ENCODE measurements at places on chromosomes 11 and 22.

DNA sequence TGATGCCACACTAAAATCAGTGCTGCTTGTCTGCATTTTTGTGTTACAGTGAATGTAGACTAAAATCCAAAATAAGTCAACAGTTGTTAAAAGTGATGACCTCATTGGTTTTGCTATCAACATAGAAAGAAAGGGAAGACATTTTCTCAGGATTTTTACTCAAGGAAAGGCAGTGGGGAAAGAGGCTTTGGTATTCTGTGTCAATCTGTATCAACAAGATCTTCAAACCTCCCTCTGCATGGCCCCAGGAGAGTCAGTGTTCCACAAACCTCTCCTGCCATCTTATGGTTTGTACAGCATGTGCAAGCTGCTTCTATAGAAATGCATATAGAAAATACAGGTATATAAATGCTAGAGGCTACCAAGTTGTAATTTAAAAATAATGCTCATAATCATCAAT, 13.8 kb upstream of the OR51M1 start:
- no peak for DNase-seq

GRCh38 chr22:26066534-26066933, 102.7 kb upstream of the SEZ6L start:
- no peak for DNase-seq

DNA sequence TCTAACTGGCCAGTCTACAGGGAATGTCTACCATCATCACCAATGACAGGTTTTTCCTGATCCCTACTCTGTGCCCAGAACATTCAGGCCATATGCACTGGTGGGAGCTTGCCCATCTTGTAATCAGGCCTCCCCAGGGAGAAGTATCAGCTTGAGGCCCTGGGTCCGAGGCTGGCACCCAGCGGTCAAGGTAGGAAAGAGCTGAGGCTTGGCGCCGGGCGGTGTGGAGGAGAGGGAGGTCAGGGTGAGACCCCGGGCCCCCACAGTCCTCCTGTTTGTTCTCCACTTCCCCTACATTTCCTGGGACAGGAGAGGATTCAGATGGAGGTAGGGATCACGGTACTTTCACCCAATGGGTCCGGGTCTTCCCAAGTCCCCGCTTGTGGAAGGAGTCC, 15.5 kb downstream of the TSKU start:
- DNase-seq = no peak

DNA sequence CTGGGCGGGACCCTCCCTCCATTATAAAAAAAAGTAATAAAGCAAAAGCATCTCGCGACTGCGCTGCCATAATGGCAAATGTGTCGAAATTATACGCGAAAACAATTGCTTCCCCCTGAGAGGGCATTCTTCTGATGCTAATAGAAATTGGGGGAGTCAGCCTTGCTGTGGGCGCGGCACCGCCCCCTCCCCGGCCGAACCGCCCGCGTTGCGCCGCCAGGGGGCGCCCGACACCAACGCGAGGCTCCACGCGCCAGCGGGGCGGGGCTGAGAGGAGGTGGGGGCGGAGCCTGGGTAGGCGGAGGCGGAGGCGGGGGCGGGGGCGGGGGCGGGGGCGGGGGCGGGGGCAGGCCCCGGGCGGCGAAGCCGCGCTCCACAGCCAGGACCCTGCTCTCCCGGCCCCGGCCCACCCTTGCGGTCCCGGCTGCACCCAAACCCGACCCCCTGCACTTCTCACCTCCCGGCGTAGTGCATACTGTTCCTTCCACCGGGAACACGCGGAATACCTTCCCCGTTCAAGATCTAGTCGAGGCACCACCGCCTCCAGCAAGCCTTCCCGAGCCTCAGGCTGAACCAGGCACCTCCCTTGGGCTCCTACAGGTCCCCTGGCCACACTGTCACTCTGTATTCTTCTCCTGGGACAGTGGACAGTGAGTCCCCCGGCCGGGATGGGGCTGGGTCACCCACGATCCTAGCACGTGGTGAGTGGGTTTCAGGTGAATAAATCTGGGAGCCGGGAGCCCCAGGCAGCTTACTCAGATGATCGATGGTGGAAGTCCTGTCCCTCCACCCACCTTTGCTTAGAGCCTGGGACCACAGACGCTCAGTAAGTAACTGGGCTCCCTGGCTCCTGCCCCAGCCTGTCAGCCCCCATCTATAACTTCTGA, 15.5 kb upstream of the UPK3A start:
- DNase-seq = no peak

GRCh38 chr11:86066657-86067008, 2.3 kb downstream of the PICALM start:
- DNase-seq = no peak

- no peak for DNase-seq
Measured at GRCh38 chr11:31824332-31824878, 13.3 kb upstream of the PAX6 start.

DNA sequence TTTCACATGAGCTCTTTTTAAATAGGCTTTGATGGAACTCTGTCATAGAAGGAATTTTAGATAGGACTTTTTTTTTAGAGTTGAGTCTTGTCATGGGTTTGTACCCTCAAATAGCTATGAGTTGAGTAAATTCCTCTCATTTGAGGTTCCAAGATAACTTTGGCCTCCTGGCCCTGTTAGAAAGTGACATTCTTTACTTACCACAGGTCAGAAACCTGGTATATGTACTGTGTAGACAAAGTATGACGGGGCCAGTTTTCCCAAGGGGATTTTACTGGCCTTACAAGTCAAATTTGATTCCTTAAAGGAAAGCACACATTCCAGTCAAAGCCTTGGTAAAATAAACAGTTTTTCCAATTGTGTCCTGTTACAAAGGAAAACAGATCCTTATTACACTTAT, 729.3 kb upstream of the LUZP2 start:
- DNase-seq = no peak

- DNase-seq = no peak
Measured at GRCh38 chr22:39244496-39245129, at the start of gene PDGFB. TSS of gene PDGFB (minus strand) at chr22:39244982. CDS start at chr22:39243963, 1,019 bp downstream.

DNA sequence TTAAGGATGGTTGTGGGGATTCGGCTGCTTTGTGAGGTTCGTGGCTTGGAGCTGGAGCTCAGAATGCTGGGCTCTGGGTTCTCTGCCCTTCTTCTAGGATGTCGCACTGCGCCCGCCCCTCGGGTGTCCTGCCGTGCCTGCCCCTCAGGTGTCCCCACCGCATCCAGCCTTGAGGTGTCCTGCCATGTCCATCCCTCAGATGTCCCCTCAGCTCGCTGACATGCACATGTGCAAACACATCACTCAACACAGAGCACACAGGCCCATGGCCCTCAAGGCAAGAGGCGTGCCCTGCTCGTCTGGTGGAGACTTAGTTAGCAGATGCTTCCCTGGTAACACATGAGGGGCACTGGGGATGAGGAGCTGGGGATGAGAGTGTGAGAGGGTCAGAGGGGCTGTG, 359.3 kb downstream of the TBC1D22A start:
- DNase-seq = no peak

- DNase-seq = no peak
Measured at GRCh38 chr11:111910676-111911562, 651 bp downstream of the CRYAB start.

GRCh38 chr11:36215693-36216060, 73.5 kb downstream of the COMMD9 start:
- DNase-seq = no peak

GRCh38 chr11:11471201-11471600, 118.2 kb upstream of the CSNK2A3 start:
- no peak for DNase-seq

DNA sequence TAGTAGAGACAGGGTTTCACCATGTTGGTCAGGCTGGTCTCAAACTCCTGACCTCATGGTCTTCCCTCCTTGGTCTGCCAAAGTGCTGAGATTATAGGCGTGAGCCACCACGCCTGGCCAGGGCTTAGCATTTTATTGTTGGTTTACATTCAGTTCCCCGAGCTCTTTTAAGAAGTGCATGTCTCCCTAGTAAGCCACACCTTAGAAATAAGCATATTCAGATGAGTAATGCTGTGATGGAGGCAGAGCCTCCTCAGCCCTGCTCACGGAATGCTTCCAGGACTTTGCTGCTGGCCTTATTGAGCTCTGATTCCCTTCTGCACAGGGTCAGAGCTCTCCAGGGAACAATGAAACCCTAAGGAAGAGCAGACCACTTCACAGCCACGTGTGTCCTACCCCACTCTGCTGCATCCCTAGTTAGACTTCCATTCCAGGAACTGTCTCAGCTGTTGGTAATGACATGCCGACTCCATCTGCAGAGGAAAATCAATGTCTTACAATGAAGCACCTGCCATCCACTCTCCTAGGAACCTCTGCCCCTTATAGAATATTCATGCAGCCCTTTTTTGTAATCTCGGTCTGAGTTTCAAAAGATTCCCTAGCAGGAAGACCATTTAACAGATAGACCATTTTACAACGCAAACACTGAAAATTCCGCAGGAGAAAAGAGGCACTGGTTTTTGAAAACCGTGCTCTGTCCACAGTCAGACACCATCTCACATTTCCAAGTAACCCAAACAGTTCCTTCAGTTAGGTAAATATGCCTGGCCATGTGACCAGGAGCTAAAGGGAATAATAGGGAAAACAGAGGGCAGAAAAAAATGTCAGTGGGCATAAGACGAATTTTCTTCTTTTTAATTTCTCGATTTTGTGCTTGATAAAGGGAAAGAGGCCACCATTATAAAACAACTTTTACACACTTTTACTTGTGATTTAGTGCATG, 1.7 kb upstream of the JAM3 start:
- DNase-seq = no peak

DNA sequence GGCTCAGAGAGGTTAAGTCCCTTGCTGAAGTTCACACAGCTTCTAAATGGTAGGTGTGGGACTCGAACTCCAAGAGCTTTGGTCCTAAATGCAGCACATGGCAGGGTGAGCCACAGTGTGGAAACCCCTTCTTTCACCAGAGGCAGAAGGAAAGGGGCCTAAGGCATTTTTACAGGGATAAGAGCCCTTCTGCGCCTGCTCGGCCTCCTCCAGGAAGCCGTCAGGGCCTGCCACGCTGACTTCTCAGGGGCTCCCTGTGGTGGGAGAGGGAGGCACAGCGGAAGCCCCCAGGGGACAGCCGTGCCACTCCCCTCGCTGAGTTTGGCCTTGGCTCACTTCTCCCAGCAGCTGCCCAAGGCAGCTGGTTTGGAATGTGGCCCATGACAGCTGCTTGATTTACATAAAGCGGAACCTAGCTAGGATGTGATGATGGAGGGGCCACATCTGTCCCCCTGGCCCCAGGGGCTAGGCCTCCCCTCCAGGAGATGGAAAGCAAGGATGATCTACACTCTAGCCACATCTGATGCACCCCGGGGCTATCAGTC, 35.4 kb downstream of the CD82 start:
- DNase-seq = no peak

GRCh38 chr11:110990311-110990710, 255.2 kb upstream of the POU2AF2 start:
- no peak for DNase-seq

DNA sequence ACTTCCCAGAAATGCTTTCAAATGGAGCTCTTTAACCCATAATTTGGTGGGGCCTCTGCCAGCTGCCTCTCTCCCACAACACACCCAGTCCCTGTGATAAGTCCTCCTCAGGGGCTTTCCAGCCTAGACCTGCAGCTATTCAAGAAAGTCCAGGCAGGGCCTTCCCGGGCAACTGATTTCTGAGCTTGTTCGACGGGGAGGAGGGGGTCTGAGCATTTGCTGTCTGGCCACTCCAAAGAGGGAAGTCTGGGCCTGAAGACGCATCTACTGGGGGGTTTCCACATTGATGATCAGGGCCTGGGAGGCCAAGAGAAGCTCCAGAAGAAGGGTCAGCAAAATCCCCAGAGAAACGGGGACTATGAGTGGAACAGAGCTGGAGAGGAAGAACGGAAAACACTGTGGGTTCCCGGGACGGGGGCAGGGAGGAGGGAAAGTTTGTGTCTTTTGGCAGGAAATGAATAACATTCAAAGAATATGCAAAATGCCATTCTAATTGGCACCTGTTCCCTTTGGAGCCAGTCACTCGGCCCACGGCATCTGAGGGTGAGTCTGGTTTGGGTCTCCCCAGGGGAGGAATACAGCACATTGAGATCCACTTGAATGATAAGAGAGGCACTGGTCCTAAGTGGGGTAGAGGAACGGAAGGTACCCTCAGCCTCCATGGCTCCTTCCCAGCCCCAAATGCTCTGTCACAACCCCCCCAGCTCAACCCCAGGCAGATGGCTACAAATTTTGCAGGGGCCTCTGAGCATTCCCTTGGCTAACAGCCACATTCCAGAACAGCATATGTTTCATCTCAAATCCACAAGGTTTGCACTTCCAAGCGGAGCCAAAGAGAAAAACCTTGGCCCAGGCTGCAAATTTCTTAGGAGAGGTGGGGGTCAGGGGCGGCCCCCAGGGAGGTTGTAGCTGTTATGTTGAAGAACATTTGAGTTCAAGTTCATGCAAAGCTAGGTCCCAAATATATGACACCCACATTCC, 72.0 kb downstream of the RPUSD4 start:
- no peak for DNase-seq

- DNase-seq = no peak
Measured at GRCh38 chr22:48607901-48608662, 1219.6 kb downstream of the BRD1 start.

DNA sequence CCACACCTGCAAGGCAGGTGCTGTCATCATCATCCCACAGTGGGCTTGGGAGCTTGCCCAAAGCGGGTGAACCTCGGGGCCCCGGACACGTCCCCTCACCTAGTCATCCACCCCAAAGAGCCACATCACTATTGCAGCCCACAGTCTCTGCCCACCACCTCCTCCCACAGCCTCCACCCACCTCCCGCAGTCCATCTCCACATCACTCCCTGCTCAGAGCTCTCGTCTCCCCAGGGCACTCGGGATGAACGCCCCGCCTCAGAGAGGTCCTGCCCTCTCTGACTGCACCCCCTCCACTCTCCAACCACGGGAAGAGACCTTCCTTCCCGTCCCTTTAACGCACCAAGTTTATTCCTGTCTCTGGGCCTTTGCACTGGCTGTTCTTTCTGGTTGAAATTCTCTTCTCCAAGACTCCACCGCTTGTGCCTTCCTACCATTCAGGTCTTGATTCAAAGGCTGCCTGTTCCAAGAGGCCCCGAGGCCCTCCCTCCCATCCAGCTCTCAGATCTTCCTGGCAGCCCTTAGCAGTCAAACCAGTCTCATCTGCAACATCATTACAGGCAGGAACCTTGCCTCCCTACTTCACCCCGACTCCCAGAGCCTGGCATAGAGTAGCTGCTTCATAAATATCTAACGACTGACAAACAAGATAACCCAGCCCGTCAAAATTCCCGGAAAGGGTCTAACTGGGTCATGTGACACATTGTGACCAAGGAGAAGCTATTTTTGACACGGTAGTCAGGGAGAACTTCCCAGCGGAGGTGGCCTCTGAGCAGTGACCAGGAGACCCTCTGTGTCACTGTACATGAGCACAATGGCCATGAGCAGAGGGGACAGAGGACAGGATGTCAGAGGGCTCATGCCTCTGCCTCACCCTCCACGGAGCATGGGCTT, 11.1 kb downstream of the KCNJ4 start:
- no peak for DNase-seq

- no peak for DNase-seq
Measured at GRCh38 chr22:22507743-22508273, 734 bp downstream of the ZNF280B start.
